Right lung (tissue), 10 donors: ENCODE measurements at places on chromosomes 16 and 17. TPM values are rescaled to one million over a fixed set of nuclear protein-coding genes. Genes with fewer than 3 reads are reported as not detected.

GRCh38 chr16:4917117-4917516 lies 19.8 kb downstream of the PPL start:
- no peak for DNase-seq

- no peak for DNase-seq
Observed at GRCh38 chr16:11857161-11857560, 5.8 kb upstream of the RSL1D1 start.

- no peak for DNase-seq
Observed at GRCh38 chr17:80762076-80762475, 217.4 kb downstream of the RPTOR start.

- DNase-seq: no peak
Observed at GRCh38 chr17:35577830-35578196, 558 bp downstream of the PEX12 start.

The GDPD3 gene
- polyA plus RNA-seq: 11.0 TPM

The RFNG gene
- polyA plus RNA-seq: 50.3 TPM

DNA sequence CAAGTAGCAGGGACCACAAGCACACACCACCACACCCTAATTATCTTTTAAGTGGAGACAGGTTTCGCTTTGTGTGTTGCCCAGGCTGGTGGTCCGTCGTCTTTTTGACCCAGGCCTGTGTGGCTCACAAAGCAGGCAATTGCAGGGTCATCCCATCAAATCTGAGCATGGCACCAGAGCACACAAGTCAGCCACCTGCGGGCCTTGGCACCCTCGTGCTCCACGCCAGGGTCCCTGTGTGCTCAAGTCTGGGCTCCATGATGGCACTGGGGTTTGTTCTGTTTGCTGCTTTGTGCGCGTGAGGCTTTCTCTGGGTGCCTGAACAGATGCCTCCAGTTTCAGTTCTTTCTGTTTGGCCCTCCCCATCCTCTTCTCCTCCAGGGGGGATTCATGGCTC lies 2.4 kb upstream of the CAPN15 start:
- DNase-seq: no peak

The GCGR gene
- polyA plus RNA-seq: 0.42 TPM

The KRTAP17-1 gene
- not detected for polyA plus RNA-seq

DNA sequence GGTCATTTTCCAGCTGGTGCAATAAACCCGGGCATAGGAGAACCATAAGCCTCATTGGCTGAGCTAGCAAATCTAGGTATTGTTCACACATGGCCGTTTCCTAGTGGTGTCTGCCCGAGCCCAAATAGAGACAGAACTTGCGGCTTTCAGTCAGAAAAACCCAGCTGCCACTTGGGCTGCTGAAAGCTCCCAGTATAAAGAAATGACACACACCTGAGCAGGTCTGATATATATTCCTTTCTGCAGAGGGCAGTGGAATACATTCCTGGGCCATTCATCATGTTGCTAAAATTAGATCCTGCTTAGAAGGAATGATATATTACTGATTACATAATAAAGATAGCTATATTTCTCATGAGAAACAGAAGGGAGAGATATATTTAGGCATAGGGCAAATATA lies 83.9 kb upstream of the IRX5 start:
- no peak for DNase-seq

The C16orf54 gene
- polyA plus RNA-seq: 0.78 TPM

The CORO6 gene
- 5.5 TPM for polyA plus RNA-seq

The HEXIM2 gene
- 10.7 TPM for polyA plus RNA-seq

- no peak for DNase-seq
Observed at GRCh38 chr16:5838725-5839124, 741.1 kb upstream of the EEF2KMT start.

The CLEC18A gene
- polyA plus RNA-seq: 0.48 TPM

- no peak for DNase-seq
Observed at GRCh38 chr16:54533856-54534490, 247.4 kb upstream of the IRX3 start.

DNA sequence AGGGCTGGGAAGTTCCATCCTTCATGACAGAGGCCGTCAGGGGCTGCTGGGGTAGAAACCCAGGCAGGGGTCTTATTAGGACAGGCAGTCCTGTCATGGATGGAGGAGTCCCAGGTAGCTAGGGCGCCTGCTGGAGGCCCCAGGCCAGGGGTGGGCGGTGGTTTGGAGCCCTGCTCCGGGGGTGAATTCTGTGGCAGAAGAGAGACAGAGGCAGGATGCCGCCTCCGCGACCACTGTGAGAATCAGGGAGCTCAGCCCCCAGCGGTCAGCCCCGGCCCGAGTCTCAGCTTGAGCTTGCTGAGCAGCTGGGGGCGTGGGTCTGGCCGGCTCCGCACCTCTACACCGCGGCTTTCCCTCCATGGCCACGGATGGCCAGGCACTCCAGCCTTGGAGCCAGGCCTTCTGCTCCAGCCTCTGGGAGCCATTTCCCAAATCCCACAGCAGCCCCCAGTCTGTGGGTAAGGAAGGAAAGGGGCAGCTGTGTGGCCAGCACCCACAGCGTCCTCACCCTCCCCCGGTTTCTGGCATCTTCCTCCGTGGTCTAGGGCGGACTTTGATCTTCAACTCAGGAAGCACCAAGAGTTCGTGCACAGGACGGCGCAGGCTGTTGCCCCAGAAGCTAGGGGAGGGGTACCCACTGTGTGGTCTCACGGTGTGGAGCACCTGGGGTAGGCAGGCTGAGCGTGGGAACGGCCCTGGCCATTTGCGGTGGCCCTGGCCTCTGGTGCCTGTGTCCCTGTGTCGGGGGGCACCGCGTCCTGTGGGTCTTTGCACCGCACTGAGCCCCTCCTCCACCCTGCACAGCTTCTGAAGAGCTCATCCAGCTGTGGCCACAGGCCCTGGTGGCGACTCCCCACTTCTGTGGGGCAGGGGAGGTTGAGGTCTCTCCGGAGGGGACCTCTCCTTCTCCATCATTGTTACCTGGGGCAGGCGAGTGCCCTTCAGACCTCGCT lies 14.1 kb downstream of the CD7 start:
- DNase-seq: no peak

The MT1F gene
- 11.0 TPM for polyA plus RNA-seq

DNA sequence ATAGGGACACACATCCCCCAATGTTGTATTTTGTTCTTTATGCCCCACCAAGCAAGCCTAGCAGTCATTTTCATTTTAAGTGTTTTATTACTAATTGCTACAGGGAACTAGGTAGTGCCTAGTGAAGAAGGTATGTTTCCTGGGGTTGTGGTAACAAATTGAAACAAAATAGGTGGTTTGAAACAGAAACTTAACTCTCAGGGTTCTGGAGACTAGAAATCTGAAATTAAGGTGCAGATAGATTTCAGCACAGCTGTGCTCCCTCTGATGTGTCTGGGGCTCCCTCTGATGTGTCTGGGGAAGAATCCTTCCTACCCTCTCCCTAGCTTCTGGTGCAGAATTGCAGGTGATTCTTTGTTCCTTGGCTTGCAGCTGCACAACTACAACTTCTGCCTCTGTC lies 390.1 kb downstream of the ZFHX3 start:
- DNase-seq: no peak

The CMTM4 gene
- polyA plus RNA-seq: 31.1 TPM

DNA sequence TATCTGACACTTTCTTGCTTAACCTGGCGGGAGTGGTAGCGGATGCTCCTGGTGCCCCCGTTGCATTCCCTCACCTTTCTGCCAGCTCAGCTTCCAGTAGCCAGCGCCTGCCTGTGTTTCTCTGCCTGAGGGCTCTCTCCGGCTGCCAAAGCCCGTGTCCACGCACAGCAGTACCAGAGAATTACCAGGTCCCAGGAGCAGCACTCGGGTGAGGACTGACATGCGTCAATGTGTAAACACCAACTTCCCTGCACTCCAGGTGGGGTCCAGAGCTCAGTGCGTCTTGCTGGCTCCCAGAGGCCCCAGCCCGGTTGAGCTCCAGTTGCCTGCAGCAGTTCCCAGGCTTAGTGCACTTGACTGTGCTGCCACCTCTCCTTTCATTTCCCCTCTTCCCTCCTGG lies 54.8 kb downstream of the CDH13 start:
- DNase-seq: no peak

The ARHGDIG gene
- polyA plus RNA-seq: 0.33 TPM

DNA sequence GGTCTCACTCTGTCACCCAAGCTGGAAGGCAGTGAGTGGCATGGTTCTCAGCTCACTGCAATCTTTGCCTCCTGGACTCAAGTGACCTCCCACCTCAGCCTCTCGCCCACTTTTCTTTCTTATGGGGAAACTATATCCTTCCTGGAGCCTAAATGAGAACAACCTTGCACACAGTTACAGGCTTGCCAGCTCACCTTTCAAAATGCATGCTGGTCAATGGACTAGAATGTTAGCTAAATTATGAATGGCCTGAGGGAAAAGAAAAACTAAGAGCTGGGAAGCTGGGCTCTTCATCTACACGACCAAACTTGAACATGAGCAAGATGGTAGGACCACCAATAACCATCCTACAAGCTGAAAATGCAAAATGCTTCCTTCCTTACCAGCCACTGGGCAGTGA lies 10.6 kb upstream of the LHX1 start:
- no peak for DNase-seq

GRCh38 chr17:66367107-66367506 lies 64.7 kb downstream of the PRKCA start:
- no peak for DNase-seq
